ENCODE measurements at places on chromosomes 6 and 20. TPM values are rescaled to one million over a fixed set of nuclear protein-coding genes. Genes with fewer than 3 reads are reported as not detected.
A peak's percentile ranks its signal among the peaks of the same experiment; 100 is the strongest.

Gene NKAPL
- 0.83 TPM for total RNA-seq

DNA sequence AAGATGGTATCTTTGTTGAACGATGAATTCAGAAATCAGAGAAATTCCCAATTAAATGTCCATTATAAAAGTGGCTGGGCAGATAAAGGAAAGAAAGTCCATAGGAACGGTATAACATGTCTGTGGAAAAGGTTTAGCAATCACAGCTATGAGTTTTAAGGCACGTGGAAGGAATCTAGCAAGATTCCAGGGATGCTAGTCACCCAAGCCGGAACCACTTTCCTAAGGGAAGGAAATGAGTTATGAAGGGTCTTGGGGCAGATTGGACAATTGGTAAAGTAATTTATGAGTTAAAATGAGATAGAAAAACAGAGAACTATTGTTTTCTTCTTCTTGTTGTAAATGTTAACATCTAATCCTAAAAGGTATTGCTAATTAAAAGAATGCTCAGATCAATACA is 384.8 kb downstream of the ADGRB3 start:
- DNase-seq = peak; percentile 20

Gene SMLR1
- not detected for total RNA-seq

DNA sequence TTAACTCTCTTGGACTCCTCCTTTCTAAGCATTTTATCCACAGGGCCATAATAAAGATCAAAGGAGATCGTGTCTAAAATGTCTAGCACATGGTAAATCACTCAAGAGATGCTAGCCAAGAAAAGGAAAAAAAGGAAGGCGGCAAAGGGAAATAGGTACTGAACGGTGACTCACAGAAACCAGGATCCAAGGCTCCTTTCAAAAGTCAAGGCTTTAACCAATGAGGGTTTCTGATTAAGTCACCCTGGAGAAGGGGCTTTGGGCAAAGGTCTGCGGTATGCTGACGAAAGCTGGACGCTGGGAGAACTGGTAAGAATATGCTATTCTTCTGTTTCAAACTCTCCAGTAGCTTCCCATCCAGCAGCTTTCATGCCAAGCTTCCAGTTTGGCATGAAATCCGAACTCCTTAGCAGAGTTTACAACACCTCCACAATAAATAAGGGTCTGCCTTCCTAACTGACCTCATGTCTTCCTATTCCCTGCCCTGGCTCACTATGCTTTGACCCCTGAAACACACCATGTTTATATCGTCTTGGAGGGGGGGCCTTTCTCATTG is 1.0 kb downstream of the TOMM34 start:
- peak; percentile 57 for DNase-seq

DNA sequence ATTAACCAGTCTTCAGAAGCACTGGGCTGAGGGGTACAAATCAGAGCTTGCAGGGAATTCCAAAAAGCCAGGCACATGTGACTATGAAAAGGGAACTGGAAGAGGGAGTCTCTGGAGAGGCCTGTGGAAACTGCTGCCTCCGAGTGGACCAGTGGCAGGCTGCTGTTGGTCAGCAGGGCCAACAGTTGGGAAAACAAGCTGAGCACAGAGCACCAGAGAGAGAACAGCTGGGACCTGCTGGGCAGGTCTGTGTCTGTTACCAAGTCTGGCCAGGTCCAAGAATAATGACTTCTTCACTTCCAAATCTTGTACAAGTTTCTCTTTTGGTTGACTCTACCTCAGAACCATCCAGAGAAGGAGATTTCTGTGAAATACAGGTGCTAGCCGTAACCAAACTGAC is 81.4 kb downstream of the LIN28B start:
- no peak for DNase-seq

Gene PRPF6
- 71.3 TPM for total RNA-seq

DNA sequence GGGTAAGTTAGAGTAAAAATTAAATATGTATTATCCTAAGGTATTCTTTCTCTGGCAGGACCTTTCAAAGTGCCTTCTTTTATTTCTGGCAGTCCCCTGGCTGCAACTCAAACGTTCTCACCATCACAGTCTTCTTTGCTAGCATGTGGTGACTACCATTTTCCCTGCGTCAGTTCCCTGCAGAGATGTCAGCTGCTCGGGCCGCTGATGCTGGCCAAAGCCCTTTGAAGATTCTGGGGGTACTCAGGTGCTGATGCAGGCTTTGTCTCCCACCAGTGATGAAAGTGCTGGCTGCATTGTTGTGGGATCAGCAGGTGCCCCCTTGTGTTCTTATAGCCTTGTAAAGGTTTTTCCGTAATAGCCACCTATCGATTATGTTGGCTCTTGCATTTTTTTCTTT is 140.1 kb downstream of the BTBD3 start:
- no peak for DNase-seq

GRCh38 chr6:12266571-12266970 is 23.6 kb upstream of the EDN1 start:
- DNase-seq = peak; percentile 77

DNA sequence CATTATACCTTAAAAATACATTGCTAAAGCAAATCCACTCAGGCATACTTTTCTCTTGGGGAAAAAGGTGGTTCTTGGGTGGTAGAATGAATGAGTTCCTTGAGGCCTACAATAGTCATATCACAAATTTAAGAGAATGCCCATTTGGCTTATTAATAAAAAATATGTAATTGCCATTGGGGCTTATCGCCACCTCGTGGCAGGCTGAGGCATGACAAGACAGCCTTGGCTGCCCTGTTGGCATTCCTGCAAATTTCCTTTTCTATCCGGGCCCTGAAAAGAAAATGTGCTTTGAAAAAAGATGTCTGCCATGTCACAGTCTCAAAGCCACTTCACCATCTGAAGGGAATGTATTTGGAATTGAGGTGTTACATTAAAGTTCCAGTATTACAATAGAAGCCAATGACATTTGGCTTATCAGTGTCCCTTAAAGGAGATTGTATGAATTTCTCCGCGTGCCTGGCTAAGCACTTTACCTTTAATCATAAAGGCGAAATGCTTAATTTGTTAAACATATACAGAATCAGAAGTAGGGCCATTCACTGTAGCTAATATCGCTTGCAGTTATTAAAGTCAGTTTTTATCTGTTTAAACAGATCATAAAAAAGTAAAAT is 188.3 kb upstream of the ZFP64 start:
- DNase-seq = peak; percentile 17

All from IMR-90 (cell line).